ENCODE measurements at places on chromosomes 6 and 20.

DNA sequence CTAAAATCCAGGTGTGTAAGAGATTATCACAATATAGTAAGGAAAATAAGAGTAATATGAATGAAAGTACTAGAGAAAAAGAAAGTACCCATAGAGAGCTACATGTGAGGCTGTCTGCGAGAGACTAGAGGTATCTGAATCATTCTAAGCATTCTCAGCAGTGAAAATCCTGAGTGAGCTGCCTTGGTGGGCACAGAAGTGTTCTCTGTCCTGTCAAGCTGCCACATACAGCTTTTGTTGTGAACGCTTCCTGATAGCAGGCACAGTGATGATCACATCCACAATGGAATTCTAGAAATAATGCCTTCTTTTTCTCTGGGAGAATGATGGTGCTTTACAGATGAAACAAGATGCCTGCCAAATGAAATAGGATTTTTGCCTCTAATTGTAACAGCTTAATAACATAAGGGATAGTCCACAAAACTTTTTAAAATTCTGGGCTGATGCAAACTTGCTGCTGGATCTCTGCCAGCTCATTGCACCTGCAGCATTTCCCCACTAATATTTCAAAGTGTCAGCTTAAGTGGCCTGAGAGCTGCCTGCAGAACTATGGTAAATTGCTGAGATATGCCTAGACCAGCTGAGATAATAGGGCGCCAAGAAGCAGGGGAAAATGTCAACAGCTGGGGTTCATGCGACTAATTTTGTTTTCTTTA, 620.5 kb downstream of the DOK5 start:
- no peak for DNase-seq
- no peaks in the 10 kb centered on the region for H3K27me3 ChIP-seq
- H3K36me3 ChIP-seq, result no peaks in the 10 kb centered on the region
- H3K4me1 ChIP-seq, result no peaks in the 10 kb centered on the region
- H3K4me3 ChIP-seq, result no peak overlapping the region

DNA sequence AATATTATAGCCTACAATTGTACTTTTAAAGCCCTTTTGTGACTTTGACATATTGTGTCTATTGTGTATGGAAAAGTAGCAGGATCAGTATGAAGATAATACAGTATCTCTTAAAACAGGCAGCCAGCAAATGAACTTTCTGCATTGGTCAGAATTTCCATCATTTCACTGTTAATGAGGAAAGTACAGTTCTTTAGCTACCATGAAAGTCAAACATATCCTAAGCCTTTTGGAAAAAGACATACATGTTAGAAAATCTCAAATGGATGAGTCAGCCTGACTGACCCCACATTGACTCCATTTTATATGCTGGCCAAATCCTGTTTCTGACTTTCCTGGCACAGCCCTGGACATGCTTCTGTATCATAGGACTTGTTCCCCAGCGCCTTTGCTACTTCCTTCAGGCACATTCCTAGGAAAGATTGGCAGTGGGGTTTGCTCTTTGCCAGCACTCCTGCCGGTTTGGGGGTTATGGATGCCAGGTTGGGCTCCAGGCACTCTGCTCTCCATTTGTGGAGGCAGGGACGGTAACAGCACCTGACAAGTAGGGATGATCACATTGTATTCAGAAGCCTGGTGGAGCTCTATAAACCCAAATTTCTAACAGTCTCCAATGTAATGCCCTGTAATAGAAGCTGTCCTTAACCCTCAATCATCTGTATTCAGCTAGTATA, 43.7 kb downstream of the TOP1 start:
- peak overlapping the region; percentile 94 for H3K27ac ChIP-seq
- H3K4me3 ChIP-seq, result no peak overlapping the region
- peaks cover 56% of the 10 kb centered on the region for H3K4me1 ChIP-seq
- no peaks in the 10 kb centered on the region for H3K27me3 ChIP-seq

DNA sequence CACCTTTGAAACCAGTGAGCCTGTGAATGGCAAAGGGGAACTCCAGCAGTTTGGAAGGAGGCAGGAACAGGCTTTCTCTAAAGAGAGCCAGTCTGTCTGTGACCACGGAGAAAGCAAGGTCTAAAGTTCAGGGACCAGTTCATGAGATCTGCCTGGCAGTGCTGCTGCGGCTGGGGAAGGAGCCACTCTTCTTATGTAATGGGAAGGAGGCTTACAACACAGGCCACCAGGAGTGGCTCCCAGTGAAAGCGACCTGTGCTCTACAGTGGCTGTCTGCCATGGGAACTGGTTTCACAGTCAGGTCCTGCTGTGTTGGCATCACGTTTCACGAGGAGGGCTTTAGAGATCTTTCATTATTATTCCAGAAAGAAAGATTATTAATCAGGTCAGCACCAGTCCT, 291.9 kb upstream of the PRDM1 start:
- H3K27ac ChIP-seq, result no peak overlapping the region
- DNase-seq, result no peak
- no peak overlapping the region for H3K4me3 ChIP-seq
- H3K36me3 ChIP-seq, result no peaks in the 10 kb centered on the region
- peaks cover 11% of the 10 kb centered on the region for H3K4me1 ChIP-seq
- H3K27me3 ChIP-seq, result no peaks in the 10 kb centered on the region

DNA sequence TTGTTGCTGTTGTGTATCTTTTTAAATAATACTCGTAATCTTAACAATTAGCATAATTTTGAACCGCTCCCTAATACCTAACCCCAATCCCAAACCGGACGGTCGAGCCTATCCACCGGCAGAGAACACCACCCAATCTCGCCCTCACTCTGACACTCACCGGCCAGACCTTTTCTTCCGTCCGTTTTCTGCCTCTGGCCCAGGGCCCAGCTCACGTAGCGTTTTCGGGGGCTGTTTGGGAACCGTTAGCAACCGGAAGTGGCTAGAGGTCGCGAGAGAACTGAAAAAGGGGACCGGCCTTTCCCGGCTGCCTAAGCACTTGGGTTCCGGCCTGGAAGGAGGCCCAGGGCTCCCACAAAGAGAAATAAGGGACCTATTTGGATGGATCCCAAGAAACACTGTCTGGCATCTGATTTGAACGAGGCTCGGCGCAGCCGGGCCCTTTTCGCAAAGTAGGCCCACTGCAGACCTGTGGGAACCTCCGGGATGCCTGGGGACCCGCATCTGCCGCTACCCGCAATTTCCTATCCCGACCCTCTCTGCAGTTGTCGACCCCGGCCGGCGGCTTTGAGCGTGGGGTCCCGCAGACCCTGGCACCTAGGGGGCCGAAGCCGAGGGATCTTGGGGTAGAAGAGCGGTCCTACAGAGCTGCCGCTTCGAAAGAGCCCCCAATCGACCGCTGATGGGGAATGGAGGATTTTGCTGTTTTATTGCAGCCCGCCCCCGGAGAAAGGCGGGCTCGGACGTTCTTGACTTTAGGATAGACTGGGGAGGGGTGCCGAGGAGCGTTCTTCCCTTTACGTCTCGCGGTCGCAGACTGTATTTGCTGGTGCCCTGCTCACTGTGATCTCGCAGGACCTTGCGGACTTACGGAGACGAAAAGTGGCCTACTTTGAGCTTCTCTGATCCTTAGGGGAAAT, 4.8 kb upstream of the ZKSCAN8 start:
- H3K4me3 ChIP-seq, result peak overlapping the region; percentile 98
- no peaks in the 10 kb centered on the region for H3K27me3 ChIP-seq
- H3K36me3 ChIP-seq, result peaks cover 3% of the 10 kb centered on the region

GRCh38 chr6:117346142-117346930, 79.4 kb downstream of the ROS1 start:
- H3K27ac ChIP-seq, result no peak overlapping the region
- peaks cover 54% of the 10 kb centered on the region for H3K27me3 ChIP-seq
- H3K36me3 ChIP-seq, result no peaks in the 10 kb centered on the region
- DNase-seq, result no peak
- no peaks in the 10 kb centered on the region for H3K4me1 ChIP-seq

DNA sequence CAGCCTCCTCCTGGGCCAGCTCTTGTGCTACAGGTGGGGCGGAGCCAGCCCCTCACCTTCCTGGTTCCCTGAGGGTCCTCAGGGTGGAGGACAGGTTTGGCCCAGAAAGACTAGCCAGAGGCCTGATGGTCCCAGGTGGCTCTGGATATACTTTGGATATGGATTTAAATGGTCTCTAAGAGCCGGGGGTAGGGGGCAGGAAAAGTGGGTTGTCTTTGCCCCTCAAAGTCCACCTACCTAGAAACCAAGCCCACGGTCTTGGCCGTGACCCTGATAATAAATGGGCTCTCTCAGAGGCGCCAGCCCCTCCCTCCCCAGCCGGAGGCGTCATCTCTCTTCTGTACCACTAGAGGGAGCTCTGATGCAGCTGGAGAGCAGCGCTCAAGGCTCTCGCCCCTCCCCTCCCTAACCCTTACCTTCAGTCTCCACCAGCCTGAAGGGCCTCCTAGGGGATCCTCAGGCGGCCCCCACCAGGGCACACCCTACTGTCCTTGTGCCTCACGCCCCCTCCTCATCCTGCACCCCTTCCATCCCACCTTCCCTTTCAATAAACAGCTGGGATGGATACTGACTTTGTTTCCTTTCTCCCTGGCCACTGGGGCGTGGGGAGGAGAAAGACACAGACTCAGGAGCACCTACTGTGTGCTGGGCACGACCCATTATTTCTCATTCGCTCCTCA, 7.5 kb downstream of the NRSN2 start:
- no peak for DNase-seq
- no peaks in the 10 kb centered on the region for H3K27me3 ChIP-seq
- peaks cover 14% of the 10 kb centered on the region for H3K4me1 ChIP-seq
- H3K36me3 ChIP-seq, result peaks cover 2% of the 10 kb centered on the region

DNA sequence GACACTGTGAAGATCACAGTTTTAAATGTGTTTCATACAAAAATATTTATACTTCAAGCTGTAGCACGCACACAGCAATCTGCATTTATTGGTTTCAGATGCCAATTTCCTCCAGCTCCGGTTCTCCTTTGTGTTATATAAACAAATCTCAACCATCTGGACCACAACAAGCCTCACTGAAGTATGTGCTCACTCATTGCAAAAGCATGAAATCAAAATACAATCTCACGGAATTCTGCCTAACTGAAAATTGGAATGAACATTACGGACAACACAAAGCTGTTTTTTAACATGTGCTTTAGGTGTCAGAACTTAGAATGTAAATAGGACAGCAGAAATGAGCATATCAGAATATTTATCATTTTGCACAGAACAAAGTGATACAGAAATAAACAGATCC, 38.0 kb downstream of the RCAN2 start:
- H3K27ac ChIP-seq, result peak overlapping the region; percentile 42
- peaks cover 14% of the 10 kb centered on the region for H3K36me3 ChIP-seq
- peak overlapping the region; percentile 26 for H3K4me3 ChIP-seq
- peaks cover 24% of the 10 kb centered on the region for H3K4me1 ChIP-seq
- DNase-seq, result no peak

- H3K4me1 ChIP-seq, result peaks cover 68% of the 10 kb centered on the region
- no peaks in the 10 kb centered on the region for H3K27me3 ChIP-seq
- no peak overlapping the region for H3K27ac ChIP-seq
- peaks cover 7% of the 10 kb centered on the region for H3K36me3 ChIP-seq
- peak overlapping the region; percentile 87 for H3K4me3 ChIP-seq
These were observed 2.6 kb downstream of the PRSS35 start for GRCh38 chr6:83514866-83515466.

- H3K4me3 ChIP-seq, result no peak overlapping the region
- H3K27me3 ChIP-seq, result peaks cover 14% of the 10 kb centered on the region
- DNase-seq, result peak; percentile 75
- no peak overlapping the region for H3K27ac ChIP-seq
- no peaks in the 10 kb centered on the region for H3K36me3 ChIP-seq
These were observed 207.9 kb downstream of the ERMARD start for GRCh38 chr6:169959136-169960002.

DNA sequence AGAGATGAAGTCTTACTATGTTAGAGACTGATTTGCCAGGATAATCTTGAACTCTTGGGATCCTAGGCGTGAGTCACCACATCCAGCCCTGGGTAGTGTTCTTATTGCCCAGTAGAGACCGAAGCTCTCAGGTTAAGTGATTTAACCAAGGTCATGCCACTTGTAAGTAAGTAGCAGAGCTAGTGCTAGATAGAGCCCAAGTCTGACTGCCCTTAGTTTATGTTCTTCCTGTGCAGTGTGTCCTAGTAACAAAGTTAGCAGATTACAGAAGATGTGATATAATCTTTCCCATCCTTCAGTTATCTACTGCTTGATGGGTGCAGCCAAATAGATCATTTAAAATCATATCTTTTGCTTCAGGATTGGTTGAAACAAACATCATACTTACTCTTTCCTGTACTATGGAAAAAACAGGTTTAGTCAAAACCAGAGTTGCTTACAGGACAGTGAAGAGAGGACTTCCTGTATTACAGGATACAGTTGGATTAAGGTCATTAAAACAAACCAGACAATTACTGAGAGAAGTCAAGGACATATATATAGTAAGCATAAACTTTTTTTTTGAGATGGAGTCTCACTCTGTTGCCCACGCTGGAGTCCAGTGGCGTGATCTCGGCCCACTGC, 9.5 kb upstream of the PABPC1L start:
- no peak for DNase-seq
- no peak overlapping the region for H3K4me3 ChIP-seq
- peaks cover 20% of the 10 kb centered on the region for H3K36me3 ChIP-seq
- H3K27ac ChIP-seq, result no peak overlapping the region

GRCh38 chr20:62208795-62209755, 11.0 kb downstream of the HRH3 start:
- peaks cover 2% of the 10 kb centered on the region for H3K27me3 ChIP-seq
- no peak overlapping the region for H3K4me3 ChIP-seq
- no peak overlapping the region for H3K27ac ChIP-seq
- H3K36me3 ChIP-seq, result no peaks in the 10 kb centered on the region

DNA sequence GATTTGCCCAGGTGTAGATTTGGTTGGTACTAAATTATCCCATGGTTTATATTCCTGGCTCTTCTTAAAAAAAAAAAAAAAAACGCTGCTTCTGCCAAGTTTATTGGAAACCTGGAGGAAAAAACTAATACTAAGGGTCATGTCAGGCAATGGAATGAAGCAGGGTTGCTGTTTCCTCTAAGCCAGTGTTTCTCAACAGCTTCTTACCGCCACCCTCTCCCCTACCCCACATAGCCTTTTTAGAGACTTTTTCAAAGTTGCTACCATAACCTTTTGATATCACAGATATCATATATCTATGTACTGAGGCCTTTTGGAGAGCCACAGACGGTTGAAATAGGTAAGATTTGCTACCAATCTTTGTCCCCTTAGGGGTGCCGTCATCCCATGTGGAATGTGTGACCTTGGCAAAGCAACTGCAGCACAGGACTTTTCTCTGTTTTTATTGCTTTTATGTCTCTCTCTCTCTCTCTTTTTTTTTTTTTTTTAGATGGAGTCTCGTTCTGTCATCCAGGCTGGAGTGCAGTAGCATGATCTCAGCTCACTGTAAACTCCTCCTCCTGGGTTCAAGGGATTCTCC, 35.0 kb downstream of the SYTL3 start:
- H3K4me1 ChIP-seq, result no peaks in the 10 kb centered on the region
- no peaks in the 10 kb centered on the region for H3K36me3 ChIP-seq
- H3K4me3 ChIP-seq, result no peak overlapping the region
- H3K27me3 ChIP-seq, result peaks cover 2% of the 10 kb centered on the region
- DNase-seq, result no peak
- H3K27ac ChIP-seq, result no peak overlapping the region
